ENCODE measurements at places on chromosomes 1 and 21. TPM values are rescaled to one million over a fixed set of nuclear protein-coding genes. Genes with fewer than 3 reads are reported as not detected.

DNA sequence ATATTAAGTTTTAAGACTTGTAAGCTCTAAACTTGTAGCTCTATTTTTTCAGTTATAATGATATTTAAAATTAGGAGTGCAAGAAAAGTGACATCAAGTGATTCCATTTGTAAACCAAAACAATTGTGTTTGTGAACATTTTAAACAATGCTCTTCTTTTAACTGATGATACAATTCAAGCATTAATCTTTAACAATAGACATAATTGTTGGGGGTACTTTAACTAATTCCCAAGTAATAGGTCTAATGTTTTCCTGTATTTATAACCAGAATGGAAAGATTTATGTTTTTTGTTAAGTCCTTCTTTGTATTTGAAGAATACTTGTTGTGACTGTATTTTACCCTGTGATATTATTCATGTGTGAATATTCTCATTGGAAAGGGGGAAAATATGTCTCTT lies 6.8 kb downstream of the ATG4C start:
- no peak overlapping the region for H3K4me3 ChIP-seq
- H3K4me1 ChIP-seq: peaks cover 13% of the 10 kb centered on the region
- H3K36me3 ChIP-seq: peaks cover 8% of the 10 kb centered on the region
- no peak overlapping the region for H3K27ac ChIP-seq
- DNase-seq: no peak

MROH9 gene
- not detected for total RNA-seq

DNA sequence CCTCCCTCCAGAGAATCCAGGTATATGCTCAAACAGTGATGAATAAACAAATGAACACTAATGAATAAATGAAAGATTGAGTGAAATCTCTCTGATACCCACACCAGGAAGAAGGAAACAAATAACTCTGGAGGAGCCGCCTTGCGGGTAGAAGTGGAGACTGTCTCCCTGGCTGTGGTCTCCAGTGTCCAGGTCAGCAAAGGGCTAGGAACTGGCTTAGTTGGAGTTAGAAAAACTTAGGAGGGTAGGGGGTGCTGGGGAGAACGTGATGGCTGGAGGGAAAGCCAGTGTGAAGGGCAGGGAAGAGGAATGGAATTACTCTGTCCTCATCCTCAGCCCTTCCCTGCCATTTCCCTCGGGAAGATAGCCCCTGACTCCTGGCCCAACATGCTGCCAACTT lies 537 bp downstream of the RHBDL2 start:
- no peak overlapping the region for H3K27ac ChIP-seq
- H3K4me1 ChIP-seq: no peaks in the 10 kb centered on the region
- no peaks in the 10 kb centered on the region for H3K36me3 ChIP-seq
- no peak for DNase-seq
- H3K27me3 ChIP-seq: no peaks in the 10 kb centered on the region
- H3K4me3 ChIP-seq: no peak overlapping the region

- peaks cover 6% of the 10 kb centered on the region for H3K4me1 ChIP-seq
- H3K27ac ChIP-seq: no peak overlapping the region
- no peak overlapping the region for H3K4me3 ChIP-seq
These were observed 3.4 kb upstream of the CMPK1 start for GRCh38 chr1:47330212-47330611.

DNA sequence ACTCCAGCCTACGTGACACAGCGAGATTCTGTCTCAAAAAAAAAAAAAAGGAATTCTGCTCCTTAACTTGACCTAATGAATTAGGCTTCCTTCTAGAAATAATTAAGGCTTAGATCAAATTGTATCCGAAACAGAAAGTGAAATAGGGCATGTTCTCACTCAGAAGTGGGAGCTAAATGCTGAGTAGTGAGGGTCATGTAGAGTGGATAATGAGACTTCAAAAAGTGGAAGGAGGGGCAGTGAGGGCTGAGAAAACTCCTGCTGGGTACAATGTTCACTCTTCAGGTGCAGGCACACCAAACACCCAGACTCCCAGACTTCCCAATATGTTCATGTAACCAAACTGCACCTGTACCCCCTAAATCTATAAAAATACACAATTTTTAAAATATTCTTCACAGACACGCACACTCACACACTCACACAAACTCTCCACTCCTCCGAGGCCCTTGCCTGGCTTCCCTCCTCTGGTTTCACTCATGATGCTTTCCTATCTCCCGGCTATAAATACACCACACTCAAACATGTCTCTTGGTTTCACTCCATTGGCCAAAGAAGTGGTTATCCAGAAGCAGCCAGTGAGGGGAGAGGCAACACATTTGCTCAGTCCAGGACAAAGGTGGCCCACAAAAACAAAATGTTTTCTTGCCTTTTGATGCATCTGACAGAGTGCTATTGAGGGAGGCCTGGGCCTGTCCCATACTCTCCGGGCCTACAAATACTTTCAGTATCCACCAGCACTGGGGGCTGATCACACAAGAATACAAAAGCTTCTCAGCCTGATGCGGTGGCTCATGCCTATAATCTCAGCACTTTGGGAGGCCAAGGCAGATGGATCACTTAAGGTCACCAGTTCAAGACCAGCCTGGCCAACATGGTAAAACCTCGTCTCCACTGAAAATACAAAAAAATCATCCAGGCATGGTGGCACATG lies 249.2 kb downstream of the TOMM20 start:
- no peak for DNase-seq
- H3K27ac ChIP-seq: peak overlapping the region; percentile 44
- H3K27me3 ChIP-seq: peaks cover 2% of the 10 kb centered on the region
- H3K4me1 ChIP-seq: peaks cover 51% of the 10 kb centered on the region
- H3K36me3 ChIP-seq: no peaks in the 10 kb centered on the region

TRIM33 gene
- 39.0 TPM for total RNA-seq

DNA sequence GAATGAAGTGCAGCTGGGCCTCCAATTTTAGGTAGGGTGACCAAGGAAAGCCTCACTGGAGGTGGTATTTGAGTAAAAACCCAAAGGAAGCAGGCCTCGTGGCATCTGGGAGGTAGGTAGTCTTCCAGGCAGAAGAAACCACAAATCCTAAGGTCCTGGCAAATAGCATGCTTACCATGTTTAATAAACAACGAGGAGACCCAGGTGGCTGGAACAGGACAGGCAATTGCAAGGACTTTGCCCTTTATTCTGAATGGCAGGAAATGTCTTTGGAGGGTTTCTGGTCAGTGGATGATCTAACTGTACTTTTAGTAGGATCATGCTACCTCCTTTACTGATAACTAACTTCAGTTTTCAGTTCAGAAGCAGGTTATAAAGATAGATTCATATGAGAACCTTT lies 52.2 kb downstream of the EPB41 start:
- DNase-seq: no peak
- H3K4me3 ChIP-seq: no peak overlapping the region
- peaks cover under 1% of the 10 kb centered on the region for H3K27me3 ChIP-seq

KRTAP20-3 gene
- not detected for total RNA-seq

FCRL5 gene
- not detected for total RNA-seq

GRCh38 chr1:42962641-42963377 lies 4.1 kb upstream of the SLC2A1 start:
- DNase-seq: no peak
- no peak overlapping the region for H3K4me3 ChIP-seq
- H3K4me1 ChIP-seq: peaks cover 26% of the 10 kb centered on the region
- no peak overlapping the region for H3K27ac ChIP-seq
- peaks cover 8% of the 10 kb centered on the region for H3K27me3 ChIP-seq
- H3K36me3 ChIP-seq: peaks cover 6% of the 10 kb centered on the region

EXO1 gene
- 51.6 TPM for total RNA-seq
